ENCODE measurements at places on chromosomes 7 and 10.

GRCh38 chr7:101943889-101944600 is 126.6 kb downstream of the CUX1 start:
- DNase-seq: peak; percentile 30

GRCh38 chr7:137399827-137400823 is 56.6 kb upstream of the PTN start:
- peak; percentile 82 for DNase-seq

DNA sequence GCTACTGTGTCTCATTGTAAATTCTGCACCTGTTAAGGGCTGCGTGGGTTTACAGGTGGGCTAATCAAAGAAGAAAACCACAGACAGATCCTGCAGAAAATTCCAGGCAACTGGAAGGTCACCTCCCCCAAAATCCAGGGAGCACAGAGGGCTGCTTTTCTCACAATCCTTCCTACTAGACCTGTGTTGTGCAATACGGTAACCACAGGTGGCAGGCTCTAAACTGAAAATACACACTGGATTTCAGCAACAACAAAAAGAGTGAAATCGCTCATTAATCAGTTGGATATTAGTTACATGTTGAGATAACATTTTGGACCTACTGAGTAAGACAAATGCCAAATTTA is 83.2 kb downstream of the SLC16A9 start:
- no peak for DNase-seq

- peak; percentile 24 for DNase-seq
Observed at GRCh38 chr7:16491148-16491547, 25.6 kb upstream of the SOSTDC1 start.

DNA sequence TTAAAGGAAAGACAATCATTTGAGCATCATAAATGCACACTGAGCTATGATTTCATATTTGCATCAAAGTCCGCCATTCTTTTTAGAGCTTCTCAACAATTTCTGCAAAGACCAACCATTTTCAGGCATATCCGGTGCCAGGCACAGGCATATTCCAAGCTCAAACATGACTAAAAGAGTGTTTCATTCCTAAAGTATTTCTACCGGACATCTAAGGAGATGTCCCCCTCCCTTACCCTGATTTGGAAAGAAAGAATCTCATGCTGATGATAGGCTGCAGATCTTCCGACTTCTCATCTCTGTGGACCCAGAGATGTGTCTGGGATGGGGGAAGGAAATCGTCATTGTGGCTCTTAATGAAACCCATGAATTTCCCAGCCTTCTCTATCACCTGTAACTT is 600.5 kb upstream of the MGMT start:
- no peak for DNase-seq

- DNase-seq: no peak
Observed at GRCh38 chr10:92845921-92846320, 2.4 kb upstream of the EXOC6 start.

GRCh38 chr10:452512-453426 is 236.7 kb downstream of the DIP2C start:
- no peak for DNase-seq

DNA sequence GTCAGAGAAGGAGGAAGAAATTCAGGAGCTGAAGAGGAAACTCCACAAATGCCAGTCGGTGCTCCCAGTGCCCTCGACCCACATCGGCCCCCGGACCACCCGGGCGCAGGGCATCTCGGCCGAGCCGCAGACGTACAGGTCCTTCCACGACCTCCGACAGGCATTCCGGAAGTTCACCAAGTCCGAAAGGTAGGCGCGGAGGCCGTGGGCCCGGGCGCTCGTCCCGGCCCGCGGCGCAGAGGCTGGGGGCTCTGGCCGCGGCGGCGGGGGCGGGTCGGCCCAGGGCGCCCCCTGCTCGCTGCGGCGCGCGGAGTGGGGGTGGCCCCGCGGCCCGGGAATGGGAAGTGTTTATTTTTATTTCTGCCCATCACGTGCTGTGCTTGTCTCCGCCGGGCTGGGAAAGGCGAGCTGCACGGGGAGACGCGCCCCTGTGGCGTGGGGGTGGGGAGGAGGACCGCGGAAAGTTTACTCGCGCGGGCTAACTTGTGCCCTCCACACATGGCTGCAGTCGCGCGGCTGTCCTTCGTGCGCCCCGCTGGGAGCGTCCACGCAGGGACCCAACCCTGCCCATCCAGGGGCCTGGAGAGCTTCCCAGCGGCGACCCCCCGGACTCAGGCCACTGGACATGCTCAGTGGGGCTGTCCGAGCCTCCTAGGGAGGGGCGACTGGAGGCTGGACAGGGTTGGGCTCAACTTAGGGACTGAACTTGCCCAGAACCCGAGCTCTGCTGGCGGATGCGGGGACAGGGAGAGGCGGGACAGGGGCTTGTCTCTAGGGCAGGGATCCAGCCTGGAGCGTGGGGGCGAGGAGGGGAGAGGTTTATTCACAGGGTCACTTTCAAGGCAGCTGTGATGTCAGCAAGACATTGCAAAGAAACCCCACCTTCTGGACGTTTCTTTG is 82.6 kb upstream of the PRKG1 start:
- no peak for DNase-seq

- peak; percentile 80 for DNase-seq
Observed at GRCh38 chr7:82049891-82050533, 280.2 kb upstream of the HGF start.

GRCh38 chr7:101817471-101818286 is at the start of gene CUX1:
Gene CUX1 (plus strand): TSS chr7:101817626. CDS start chr7:101817640, 14 bp downstream.
- peak; percentile 45 for DNase-seq

DNA sequence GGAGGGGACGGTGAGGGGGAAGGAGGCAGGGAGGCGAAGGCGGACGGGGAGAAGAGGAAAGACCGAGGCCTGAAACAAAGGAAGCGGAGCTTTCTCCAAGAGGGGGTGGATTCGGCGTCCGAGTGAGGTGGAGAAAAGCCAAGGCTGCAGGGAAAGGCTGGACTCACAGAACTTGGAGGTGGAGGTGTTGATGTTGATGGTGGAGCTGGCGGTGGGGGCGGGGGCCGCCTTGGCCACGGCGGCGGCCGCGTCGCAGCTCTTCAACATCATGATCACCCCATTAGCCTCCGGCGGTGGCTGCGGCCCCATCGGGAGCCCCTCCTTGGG is 578 bp downstream of the CACUL1 start:
- DNase-seq: peak; percentile 41

Measured in epithelial cell of esophagus (primary cell).